Smooth muscle cell of trachea (primary cell): ENCODE measurements at places on chromosomes 11 and 22. TPM values are rescaled to one million over a fixed set of nuclear protein-coding genes. Genes with fewer than 3 reads are reported as not detected.

TRIM49 gene
- total RNA-seq: not detected in 2 replicates

MUC5AC gene
- total RNA-seq: not detected in 2 replicates

FERMT3 gene
- 1.8 and 6.0 TPM in 2 replicates for total RNA-seq

RIBC2 gene
- under 0.01 and 1.2 TPM in 2 replicates for total RNA-seq

MS4A6E gene
- total RNA-seq: not detected in 2 replicates

TMEM86A gene
- total RNA-seq: under 0.01 and 0.83 TPM in 2 replicates

NPAS4 gene
- total RNA-seq: 0.29 TPM in 1 of 2 replicates, not detected in the other

JRKL gene
- 12.7 and 18.6 TPM in 2 replicates for total RNA-seq

API5 gene
- total RNA-seq: 80.6 and 105 TPM in 2 replicates

OR9G1 gene
- total RNA-seq: not detected in 2 replicates

PTPRCAP gene
- total RNA-seq: 0.50 and 1.3 TPM in 2 replicates

BAIAP2L2 gene
- total RNA-seq: 1.3 and 2.6 TPM in 2 replicates

MAPK8IP1 gene
- total RNA-seq: 8.1 and 17.4 TPM in 2 replicates

TEX54 gene
- not detected in 2 replicates for total RNA-seq

GLB1L3 gene
- not detected in 2 replicates for total RNA-seq

SCGB1A1 gene
- not detected in 2 replicates for total RNA-seq

TRPC6 gene
- 0.15 and 0.17 TPM in 2 replicates for total RNA-seq

USP47 gene
- total RNA-seq: 81.0 and 86.0 TPM in 2 replicates

C11orf91 gene
- 0.33 TPM in 1 of 2 replicates, not detected in the other for total RNA-seq

RASD2 gene
- total RNA-seq: under 0.01 and 0.17 TPM in 2 replicates

SLC22A12 gene
- total RNA-seq: not detected in 2 replicates

YPEL1 gene
- 0.58 and 0.99 TPM in 2 replicates for total RNA-seq

H19 gene
- 2.9 and 29.9 TPM in 2 replicates for total RNA-seq

MRGPRX4 gene
- not detected in 2 replicates for total RNA-seq

HEPN1 gene
- not detected in 2 replicates for total RNA-seq

CCDC116 gene
- total RNA-seq: 0.15 and 0.17 TPM in 2 replicates

CCDC15 gene
- total RNA-seq: 0.83 and 3.6 TPM in 2 replicates

HOATZ gene
- not detected in 2 replicates for total RNA-seq

FAM227A gene
- 1.2 and 2.0 TPM in 2 replicates for total RNA-seq

MYO18B gene
- under 0.01 TPM in 1 of 2 replicates, not detected in the other for total RNA-seq

BDNF gene
- total RNA-seq: 5.2 and 10.6 TPM in 2 replicates

GRAP2 gene
- total RNA-seq: not detected in 2 replicates

ACR gene
- not detected in 2 replicates for total RNA-seq

C11orf65 gene
- 1.8 and 2.3 TPM in 2 replicates for total RNA-seq

NARS2 gene
- total RNA-seq: 12.9 and 15.9 TPM in 2 replicates

CNIH2 gene
- 0.15 and 0.17 TPM in 2 replicates for total RNA-seq

RASSF10 gene
- not detected in 2 replicates for total RNA-seq

C11orf52 gene
- total RNA-seq: 0.66 TPM in 1 of 2 replicates, not detected in the other

CECR2 gene
- not detected in 2 replicates for total RNA-seq

TREH gene
- not detected in 2 replicates for total RNA-seq

SCN4B gene
- 0.44 and 0.83 TPM in 2 replicates for total RNA-seq

KRTAP5-6 gene
- total RNA-seq: not detected in 2 replicates

FOSL1 gene
- 19.9 and 24.3 TPM in 2 replicates for total RNA-seq

CELSR1 gene
- 0.73 and 1.5 TPM in 2 replicates for total RNA-seq

CASP1 gene
- total RNA-seq: 26.6 and 40.7 TPM in 2 replicates

HPS5 gene
- 39.0 and 39.7 TPM in 2 replicates for total RNA-seq

MIAT gene
- 1.3 and 1.9 TPM in 2 replicates for total RNA-seq

OVCH2 gene
- not detected in 2 replicates for total RNA-seq

CRACR2B gene
- total RNA-seq: 1.5 and 1.7 TPM in 2 replicates

KRTAP5-7 gene
- total RNA-seq: 0.17 TPM in 1 of 2 replicates, not detected in the other

OSBP2 gene
- total RNA-seq: 1.3 and 1.7 TPM in 2 replicates

PIK3IP1 gene
- total RNA-seq: 37.1 and 55.1 TPM in 2 replicates

FIBIN gene
- total RNA-seq: 25.6 and 50.4 TPM in 2 replicates

SHANK3 gene
- total RNA-seq: 0.29 and 1.5 TPM in 2 replicates

TBRG1 gene
- 22.8 and 41.5 TPM in 2 replicates for total RNA-seq

OR10W1 gene
- total RNA-seq: not detected in 2 replicates

MS4A15 gene
- total RNA-seq: not detected in 2 replicates

KIRREL3 gene
- total RNA-seq: 1.6 and 5.1 TPM in 2 replicates
